ENCODE measurements at places on chromosomes 1 and 21. TPM values are rescaled to one million over a fixed set of nuclear protein-coding genes. Genes with fewer than 3 reads are reported as not detected.

Gene HFM1
- total RNA-seq, result not detected

Gene DNAJC28
- total RNA-seq, result 0.18 TPM

Gene CDC7
- 9.0 TPM for total RNA-seq

Gene S100A3
- 5.8 TPM for total RNA-seq
